ENCODE measurements at places on chromosomes 5 and 9.
A peak's percentile ranks its signal among the peaks of the same experiment; 100 is the strongest.

GRCh38 chr5:148986636-148987035 is 76.2 kb downstream of the SH3TC2 start:
- peak; percentile 70 for DNase-seq

GRCh38 chr9:81847181-81847915 is 80.9 kb upstream of the SPATA31D4 start:
- no peak for DNase-seq

GRCh38 chr9:127805620-127806019 is 2.9 kb downstream of the FPGS start:
- DNase-seq = no peak

DNA sequence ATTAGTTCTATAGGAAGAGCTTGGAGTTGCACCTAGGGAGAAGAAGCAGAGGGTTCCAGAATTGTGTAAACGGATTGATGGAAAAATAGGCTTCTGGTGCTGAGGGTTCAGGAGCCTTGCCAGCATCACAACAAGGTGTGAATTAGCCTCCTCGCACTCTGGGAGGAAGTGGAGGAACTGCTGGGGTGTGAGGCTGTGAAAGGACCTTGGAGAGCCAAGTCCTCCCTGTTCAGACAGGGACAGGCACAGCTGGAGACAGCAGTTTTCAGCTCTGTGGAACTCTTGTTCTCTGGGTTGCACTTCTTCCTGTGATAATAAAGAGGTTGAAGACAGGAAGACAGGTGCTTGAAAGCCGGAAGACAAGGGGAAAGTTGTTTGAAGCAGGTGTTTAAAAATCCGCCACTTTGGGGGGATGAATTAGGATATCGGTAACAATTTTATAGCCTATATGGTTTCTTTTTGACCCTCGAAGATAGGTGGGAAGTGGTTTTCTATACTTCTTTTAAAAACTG is 22.6 kb downstream of the DAPK1 start:
- no peak for DNase-seq

DNA sequence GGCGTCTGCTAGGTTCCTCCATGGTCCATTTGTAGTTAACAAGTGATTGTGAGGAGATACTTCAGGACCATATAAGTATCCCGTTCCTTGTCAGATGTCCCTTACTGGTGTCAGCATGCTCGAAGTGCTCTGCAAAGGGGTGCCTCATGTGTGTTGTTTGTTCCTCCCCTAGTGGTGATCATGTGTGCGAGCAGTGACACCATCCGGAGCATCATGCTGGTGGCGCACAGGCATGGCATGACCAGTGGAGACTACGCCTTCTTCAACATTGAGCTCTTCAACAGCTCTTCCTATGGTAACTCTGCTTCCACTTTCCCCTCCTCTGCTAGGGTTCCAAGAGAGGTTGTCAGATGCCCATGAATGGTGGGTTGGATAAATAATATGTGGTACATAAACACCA is 13.4 kb downstream of the NPR3 start:
- no peak for DNase-seq

- no peak for DNase-seq
Observed at GRCh38 chr5:77843570-77844372, 67.6 kb upstream of the TBCA start.

DNA sequence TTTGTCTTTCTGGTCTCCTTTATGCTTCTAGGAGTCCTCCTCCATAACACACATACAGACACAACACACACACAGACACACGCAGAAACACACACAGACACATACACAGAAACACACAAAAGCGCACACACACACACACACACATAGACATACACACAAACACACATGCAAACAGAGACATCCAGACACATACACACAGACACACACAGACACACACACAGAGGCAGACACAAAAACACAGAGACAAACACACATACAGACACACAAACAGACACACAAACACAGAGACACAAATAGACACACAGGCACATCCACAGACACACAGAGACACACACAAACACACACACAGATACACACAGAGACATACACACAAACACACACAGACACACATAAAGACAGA is 220.2 kb downstream of the IRX2 start:
- no peak for DNase-seq

DNA sequence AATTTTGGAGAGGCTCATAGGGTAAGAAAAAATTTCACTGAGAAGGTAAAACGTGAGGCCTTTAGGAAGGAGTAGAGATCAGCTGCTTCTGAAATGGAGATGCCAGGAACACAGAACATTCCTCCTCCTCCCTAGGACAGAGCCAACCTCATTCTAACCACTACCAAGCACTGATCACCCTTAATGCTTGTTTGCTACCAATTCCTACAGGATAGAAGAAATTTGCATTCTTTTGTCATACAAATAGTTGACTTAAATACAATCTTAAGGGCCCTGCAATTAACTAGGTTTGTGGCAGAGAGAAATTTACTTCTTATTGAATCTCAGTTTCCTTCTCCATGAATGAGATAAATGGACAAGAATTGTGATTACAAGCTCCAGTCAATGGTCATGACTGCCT is 780.2 kb upstream of the WWC1 start:
- DNase-seq = no peak

DNA sequence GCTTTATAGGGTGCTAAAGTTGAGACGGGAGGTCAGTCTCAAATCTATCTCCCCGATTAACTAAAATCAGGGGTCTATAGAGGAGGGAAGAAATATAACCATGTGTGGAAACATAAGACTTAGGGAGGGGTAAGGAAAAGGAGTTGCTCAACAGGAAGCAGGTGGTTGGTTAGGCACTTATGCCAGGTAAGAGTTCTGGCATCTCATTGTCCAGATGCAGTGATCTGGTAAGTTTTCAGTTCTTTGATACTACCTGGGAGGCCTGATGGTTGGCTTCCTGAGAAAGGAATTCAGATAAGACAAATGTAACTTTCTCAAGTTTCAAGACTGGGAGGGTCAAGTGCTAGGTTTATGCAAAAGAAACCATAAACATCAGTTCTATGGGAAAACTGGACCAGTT is 47.7 kb downstream of the CERT1 start:
- DNase-seq = no peak

- no peak for DNase-seq
Observed at GRCh38 chr5:74966141-74967026, 86.0 kb downstream of the GCNT4 start.

- DNase-seq = no peak
Observed at GRCh38 chr5:77952636-77953212, 176.6 kb upstream of the TBCA start.

All from vagina (tissue), 2 donors.